ENCODE measurements at places on chromosomes 3 and 15.

DNA sequence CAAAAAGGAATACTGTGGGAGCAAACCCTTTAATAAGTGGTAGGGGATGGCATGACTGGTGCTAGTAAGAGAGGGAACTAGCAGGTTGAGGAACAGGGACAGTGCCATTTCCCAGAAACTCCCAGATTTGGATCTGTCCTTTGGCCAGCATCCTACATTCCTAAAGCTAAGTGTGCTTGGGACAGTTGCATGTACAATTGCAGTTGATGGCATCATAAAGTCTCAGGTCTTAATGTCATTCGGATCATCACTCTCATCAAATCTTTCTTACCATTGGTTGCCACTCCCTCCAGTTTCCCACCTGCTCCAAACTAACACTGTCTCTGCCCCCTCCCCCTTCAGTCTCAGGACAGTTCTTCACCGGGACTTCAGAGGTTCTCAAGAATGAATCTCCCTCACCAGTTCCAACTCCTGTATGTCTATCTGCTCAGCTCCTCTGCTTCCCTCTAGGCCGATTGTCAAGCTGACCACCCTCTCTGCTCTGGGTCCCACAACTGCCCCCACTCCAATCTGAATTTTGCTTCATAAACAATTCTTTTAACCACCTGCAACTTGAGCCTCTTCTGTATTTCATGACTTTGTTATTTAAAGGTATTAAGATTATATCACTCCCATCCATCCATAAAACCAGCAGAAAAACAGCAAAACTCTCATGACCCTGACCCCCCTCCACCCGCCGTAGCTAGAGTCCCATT is 260.8 kb downstream of the CGGBP1 start:
- no peak for DNase-seq

GRCh38 chr15:65762914-65763787 is 28.9 kb downstream of the DENND4A start:
- DNase-seq = no peak

- no peak for DNase-seq
Observed at GRCh38 chr3:193190146-193190786, 50.8 kb upstream of the PLAAT1 start.

DNA sequence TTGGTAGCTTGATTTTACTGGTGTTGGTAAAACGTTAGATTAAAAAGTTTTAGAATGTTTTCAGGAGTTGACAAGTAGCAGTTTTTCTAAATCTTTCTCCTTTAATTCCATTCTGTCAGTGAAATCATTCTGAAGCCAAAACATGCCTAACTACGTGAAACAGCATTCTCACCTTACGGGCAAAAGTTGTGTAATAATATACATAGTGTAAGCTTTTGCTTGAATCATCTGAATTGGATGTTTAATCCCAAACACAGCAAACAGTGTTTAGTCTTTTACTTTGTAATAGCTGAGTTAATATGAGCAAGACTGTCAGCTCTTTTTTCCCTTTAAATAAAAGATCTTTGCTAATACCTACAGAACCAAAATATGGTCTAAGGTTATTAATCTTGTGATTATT is 100.6 kb downstream of the CYP19A1 start:
- DNase-seq = no peak

- no peak for DNase-seq
Observed at GRCh38 chr3:149368674-149369497, 8.6 kb downstream of the TM4SF1 start.

GRCh38 chr3:184453296-184453695 is 73.4 kb downstream of the CHRD start:
- DNase-seq = no peak

GRCh38 chr15:101536875-101537405 is 47.4 kb upstream of the PCSK6 start:
- DNase-seq = no peak

DNA sequence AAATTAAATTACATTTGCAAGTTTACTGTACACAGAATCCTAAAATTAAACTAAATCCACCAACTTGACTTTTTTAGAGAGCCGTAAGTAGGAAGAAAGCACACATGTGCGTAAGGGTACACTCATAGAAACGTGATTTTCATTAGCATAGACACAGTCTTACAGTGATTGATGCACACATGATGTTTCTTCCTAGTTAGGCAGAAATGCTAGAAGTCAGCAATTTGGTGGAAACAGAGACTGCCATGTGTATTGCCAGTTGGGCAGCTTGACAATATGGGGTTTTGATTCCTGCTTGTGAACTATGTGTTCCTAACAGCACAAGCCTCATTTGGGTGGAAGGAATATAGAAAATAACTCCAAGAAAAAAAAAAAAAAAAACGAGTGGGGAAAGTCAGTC is 878.5 kb downstream of the ROBO1 start:
- no peak for DNase-seq

- DNase-seq = no peak
Observed at GRCh38 chr3:57942872-57943283, 65.3 kb upstream of the FLNB start.

DNA sequence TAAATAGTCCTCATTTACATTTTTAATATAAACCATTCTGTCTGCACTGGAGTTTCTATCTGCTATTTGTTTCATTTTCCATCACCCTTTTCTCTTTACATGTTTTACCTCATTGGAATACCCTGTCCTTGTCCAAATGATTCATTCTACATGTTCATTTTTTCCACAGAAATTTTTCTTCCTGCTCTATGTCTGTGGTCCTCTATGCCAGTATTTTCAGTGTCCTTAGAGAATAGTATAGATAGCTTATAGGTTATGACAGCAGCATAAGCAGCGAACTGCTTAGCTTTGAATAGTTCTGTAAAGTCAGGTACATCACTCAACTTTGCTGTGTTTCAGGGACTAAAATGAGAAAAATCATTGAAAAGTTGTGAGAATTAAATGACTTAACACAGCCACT is 742.3 kb upstream of the CBLB start:
- no peak for DNase-seq

DNA sequence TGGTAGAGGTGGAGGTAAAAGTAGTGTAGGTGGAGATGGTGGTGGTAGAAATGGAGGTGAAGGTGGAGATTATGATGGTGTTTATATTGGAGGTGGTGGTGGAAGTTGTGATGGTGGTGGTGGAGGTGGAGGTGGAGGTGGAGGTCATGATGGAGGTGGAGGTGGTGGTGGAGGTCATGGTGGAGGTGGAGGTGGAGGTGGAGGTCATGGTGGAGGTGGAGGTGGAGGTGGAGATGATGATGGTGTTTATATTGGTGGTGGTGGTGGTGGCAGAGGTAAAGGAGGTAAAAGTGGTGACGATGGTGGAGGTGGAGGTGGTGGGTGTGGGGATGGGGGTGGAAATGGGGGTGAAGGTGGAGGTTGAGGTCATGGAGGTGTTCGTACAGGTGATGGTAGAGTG is 107.8 kb downstream of the ASB7 start:
- no peak for DNase-seq

DNA sequence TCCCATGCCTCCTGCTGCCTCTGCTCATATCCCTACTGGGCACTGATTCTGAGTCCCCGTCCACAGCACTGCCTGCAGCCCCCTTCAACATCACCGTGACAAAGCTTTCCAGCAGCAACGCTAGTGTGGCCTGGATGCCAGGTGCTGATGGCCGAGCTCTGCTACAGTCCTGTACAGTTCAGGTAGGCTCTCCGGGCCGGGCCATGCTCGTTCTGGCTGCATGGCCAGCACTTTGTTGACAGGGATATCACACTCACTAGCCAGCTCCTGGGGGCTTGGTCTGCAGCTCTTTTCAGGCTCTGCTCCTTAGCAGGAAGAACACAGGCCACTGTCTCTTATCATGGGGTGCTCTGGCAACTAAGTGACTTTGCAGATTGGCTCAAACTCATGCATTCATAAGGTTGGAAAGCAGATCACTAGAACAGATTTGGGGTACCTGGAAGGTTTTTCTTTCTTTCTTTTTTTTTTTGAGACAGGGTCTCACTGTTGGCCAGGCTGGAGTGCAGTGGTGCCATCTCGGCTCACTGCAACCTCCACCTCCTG is 6.0 kb downstream of the TYRO3 start:
- no peak for DNase-seq

- no peak for DNase-seq
Observed at GRCh38 chr3:46619845-46620778, 7.8 kb downstream of the FAM240A start.

DNA sequence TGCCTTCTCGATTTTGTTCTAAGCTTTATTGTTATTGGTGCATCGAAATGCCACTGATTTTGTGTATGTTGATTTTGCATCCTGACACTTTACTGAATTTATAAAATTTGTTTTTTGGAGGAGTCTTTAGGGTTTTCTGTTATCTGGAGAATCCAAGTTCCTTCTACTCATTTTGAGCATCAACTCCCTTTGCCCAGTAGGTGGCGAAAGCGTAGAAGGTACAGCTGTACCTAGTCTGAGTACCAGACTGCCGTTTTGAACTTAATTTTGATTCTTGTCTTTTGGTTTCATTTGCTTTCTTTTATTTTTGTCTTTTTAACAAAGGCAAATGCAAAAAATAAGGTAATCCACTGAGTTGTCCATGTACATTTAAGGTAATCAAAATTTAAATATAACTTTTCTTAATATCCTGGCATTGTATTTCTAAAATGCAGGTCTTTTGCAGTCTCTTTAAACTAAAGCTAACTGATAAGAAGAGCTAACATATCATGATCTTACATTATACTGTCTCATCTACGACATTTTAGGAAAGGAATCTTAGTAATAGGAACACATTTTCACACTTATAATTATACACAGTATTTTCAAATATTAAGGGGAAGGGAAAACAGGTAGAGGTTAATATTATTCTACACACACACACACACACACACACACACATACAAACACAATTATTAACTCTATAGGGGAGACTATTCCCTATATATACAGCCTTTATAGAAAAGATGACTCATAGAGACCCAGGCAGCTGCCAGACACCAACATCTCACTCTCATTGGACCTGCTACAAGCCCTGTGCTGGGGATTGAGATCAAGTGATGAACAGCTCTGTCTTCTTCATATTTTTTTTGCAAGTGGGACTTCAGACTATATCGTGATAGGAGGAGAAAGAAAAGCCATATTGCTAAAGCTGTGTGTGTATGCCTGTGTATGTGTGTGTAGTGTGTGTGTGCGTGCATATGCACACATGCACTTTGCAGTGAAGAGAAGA is 71.8 kb downstream of the SYNPR start:
- DNase-seq = no peak

DNA sequence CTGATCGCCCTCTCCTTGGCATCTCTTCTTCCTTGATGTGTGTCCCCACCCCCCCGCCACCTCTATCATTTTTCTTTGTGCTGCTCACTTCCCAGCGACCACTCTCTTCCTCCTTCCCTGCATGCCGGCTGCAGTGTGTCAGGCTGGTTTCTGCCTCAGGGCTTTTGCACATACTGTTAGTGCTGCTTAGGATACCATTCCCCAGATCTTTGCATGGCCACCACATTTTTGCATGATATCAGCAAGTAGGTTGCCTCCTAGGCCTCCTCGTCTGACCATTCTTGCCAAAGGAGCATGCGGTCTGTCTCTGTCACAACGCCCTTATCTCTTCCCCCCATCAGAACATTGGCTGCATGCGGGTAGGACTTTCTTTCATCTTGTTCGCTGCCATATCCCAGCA is 12.5 kb downstream of the FBLN2 start:
- DNase-seq = no peak

DNA sequence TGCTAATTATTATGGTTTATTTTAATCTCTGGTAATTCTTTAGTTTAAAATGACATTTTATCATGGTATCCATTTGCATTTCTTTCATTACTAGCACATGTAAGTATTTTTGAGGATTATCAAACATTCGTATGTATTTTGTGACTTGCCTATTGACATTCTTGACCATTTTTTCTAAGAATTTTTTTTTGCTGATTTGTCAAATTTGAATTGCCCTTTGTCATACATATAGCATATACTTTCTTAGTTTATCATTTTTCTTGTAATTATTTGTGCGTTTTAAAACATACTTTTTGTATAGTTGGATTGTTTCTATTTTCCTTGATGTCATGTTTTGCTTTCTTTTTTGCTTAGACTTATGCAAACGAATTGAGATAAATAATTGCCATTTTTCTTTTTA is 358.5 kb upstream of the RBMS3 start:
- no peak for DNase-seq

GRCh38 chr3:8595695-8596115 is 48.9 kb downstream of the SSUH2 start:
- no peak for DNase-seq

GRCh38 chr3:99686469-99686868 is 48.1 kb downstream of the COL8A1 start:
- no peak for DNase-seq

GRCh38 chr15:33378866-33379480 is 68.2 kb downstream of the RYR3 start:
- no peak for DNase-seq

GRCh38 chr3:188518835-188519452 is 365.0 kb downstream of the LPP start:
- DNase-seq = no peak

DNA sequence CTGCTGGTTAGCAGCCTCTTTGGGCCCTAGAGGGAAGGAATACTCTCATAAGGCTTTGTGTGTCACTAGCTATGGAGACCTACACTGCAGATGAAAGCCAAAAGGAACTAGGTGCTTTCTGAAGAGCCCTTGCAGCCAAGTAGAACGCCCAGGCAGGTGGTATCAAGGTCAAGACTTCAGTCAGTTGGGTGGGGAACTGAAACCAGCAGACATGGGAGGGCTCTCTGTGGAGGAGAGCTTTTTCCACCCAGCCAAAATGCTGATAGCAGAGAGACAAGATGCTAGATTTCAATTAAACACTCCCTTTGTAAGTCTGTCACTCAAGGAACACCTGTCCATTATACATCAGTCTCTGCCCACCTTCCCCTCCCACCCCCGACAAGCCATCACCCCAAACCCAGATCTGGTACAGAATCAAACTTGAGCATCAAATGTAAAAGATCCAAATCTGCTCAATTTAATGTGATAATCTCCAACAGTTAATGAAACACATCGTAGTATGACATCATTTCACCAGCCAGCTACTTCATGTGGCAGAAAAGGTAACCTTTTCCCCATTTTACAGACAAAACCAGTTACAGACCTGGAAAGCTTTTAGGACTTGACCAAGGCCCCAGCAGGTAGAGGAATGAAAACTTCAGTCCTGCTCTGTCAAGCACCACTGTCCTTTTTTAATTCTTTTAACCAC is 14.6 kb downstream of the MRPS25 start:
- DNase-seq = no peak

GRCh38 chr15:74226761-74227540 is 9.2 kb upstream of the CCDC33 start:
- no peak for DNase-seq

- no peak for DNase-seq
Observed at GRCh38 chr15:85414495-85414894, 34.1 kb downstream of the AKAP13 start.

GRCh38 chr3:178137206-178137605 is 399.0 kb upstream of the KCNMB2 start:
- DNase-seq = no peak

- no peak for DNase-seq
Observed at GRCh38 chr3:177640319-177640965, 443.2 kb upstream of the TBL1XR1 start.

Measured in AG04449 (cell line).